ENCODE measurements at places on chromosomes 12 and 14.

GRCh38 chr14:21505012-21505553, 6.1 kb downstream of the METTL3 start:
- no peak for DNase-seq

GRCh38 chr12:64757771-64758170, 1.4 kb downstream of the GNS start:
- no peak for DNase-seq

DNA sequence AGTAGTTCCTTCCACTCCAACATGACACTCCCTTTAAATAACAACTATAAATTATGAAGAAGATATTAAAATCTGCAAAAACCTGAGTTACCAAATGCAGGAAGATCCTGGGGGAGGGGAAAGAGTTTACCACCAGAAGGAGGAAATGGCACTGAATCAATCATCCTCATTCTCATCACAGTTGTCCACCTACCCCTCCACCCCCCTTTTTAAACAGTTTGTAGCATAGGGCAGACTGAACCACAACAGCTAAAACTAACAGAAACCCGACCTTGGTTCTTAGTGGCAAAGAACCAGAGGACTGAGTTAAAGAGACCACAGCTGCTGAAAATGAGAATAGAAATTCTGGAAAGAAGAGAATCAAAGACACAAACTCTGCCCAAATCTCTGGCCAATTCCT, 189.5 kb downstream of the MED13L start:
- DNase-seq, result peak; percentile 72

DNA sequence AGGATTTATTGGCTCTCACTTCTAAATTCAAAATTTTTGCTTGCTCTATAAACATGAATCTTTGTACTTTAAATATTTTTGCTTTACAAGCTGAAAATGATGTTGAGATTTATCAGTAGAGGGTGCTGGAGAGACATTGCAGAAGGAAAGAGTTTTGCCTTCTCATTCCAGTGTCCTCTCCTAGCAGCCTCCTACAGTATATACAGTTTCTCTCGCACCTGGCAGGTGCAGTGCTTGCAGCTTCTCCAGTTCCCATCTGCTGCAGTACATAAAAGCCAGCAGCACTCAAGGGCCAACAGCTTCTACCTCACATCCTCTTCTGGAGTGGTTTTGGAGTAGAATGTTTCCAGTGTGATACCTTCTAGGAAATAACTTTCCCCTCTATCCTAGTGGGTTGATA, 601.8 kb upstream of the ATXN7L3B start:
- no peak for DNase-seq

DNA sequence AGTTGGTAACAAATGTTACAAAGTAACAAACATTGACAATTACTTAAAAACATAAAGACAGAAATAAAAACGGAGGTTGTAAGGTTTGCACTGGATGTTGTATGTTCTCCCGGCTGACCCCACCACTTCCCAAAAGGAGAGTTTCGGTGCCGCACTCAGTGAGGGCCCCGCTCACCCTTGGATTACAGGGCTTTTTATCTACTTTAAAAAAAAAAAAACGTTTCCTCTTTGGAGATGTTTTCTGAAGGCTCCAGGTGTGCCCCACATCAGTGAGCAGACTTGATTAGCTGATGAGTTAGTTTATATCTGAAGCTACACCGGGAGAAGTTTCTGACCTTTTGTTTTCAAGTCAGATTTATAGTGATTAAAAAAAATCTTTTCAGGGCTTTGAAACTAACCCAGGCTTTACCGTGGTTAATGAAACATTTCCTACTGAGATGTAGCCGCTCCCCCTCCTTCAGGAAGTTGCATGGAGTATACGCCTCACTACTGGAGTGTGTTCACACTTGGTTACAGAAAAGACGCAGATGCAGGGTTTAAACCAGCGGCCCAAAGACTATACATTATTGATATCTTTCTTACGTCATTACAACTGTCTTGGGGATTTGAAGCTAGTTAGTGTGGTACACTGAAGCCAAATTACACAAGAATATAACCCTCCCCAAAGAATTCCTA, 38.0 kb upstream of the BCL7A start:
- DNase-seq, result no peak

DNA sequence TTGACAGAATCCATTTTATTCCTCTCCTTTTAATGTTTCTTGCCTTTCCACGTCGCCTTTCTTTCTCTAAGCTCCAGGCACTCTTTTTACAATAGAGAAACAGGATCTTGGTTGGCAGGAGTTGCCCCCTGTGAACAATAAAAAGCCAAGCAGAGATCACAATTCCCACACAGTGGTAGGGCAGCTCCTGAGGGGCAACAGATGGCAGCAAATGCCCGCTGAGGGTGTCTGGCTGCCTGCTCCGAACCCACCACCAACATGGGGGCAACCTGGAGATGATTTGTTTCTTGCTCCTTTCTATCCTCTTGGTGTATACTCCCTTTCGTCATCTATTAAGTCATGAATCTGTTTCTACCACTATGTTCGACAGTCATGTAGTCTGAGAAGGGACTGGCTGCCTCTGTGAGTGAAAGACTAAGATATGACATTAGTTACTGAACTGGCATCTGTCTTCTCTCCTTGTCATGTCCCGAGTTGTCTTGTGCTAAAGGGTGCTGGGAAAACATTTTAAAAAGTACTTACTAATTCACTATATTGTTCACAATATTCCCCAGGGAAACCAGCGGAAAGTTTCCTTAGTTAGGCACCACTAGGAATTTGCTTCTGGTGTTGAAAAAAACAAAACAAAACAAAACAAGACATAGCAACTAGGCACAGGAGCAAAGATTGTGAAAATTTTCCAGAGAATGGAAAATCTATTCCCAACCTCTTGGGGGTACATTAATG, 170.1 kb downstream of the STXBP6 start:
- DNase-seq, result no peak

- DNase-seq, result no peak
These were observed 210.4 kb upstream of the FAR2 start for GRCh38 chr12:28938581-28939235.

DNA sequence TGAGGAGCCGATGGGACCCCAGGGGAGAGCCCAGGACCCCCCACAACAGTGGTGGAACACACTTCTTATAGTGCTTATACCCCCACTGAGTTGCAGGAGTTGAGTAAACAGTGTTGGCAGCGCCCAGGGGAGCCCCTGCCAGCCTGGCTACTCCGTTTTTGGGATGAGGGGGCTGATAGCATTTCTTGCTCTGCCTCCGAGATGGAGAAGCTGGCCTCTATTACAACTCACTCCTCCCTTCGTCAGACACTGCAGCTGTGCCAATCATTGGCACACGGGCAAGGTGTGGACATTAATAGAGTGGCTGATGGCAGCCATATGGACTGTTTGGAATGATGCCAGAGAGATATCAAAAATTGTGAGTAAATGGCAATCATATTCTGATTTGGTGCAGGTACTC, 94.9 kb upstream of the TMPO start:
- DNase-seq, result no peak

GRCh38 chr14:76421662-76422061, 45.7 kb downstream of the ESRRB start:
- DNase-seq, result no peak

- DNase-seq, result no peak
These were observed 27.3 kb downstream of the NTF3 start for GRCh38 chr12:5459051-5459782.

- no peak for DNase-seq
These were observed 3.7 kb downstream of the ACACB start for GRCh38 chr12:109120095-109120494.

DNA sequence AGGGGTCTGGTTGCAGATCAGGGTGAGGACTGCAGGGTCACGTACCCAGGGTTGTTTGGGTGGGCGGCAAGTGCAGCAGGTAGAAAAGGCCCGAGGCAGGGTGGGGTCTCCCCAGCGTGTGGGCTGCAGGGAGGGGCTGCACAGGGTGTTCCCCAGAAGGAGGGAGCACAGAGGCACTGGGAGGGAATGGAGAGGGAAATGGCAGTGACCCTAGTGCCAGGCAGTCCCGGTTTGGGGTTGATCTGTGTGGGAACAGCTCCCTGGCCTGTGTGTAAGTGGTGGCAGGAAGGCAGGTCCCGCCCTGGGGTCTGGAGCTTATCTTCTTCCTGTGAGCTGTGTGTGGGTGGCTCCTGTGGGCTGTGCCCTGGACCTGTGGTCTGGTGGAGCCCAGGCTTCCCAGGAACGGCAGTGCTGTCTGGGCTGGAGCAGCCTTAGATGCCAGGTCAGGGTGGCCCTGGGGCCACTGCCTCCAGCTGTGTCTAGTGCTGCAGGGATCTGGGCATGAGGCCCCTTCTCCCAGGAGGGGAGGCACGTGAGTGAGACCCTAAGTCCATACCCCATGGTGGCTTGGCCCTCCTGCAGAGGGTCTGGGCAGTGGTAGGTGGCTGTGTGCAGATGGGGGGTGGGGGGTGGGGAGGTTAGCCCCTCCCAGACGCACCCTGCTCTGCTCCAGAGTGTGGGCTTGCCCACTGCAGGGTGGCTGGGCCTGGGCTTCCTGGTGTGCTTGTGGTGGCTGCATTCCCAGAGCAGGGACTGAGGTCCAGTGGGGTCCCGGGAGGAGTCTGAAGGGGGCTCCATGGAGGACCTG, 363.5 kb downstream of the TMEM121 start:
- peak; percentile 44 for DNase-seq

DNA sequence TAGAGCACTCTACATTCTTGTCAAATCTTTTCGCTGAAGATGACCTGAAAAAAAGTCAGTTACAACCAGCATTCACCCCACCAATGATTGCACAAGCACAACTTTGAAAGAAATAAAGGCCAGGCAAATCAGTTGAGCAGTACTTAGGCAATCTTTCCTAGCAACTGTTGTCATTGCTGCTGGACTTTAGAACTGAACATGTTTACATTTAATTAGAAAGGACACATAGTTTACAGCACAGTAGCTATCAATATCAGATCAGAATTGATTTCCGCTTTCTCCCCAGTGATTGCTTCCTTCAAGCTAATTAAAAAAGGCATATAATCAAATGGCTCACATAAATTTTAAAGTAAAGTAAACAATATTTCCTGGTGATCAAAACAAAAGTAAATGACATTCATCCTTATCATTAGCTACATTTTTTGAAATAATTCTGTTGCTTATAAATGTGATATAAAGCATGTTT, 128.4 kb downstream of the FOXA1 start:
- no peak for DNase-seq

- DNase-seq, result no peak
These were observed 434.1 kb downstream of the NOVA1 start for GRCh38 chr14:26163761-26164160.

- no peak for DNase-seq
These were observed 58.6 kb downstream of the GXYLT1 start for GRCh38 chr12:42086031-42086430.

GRCh38 chr12:119178544-119179334, at the start of gene HSPB8:
Gene HSPB8 (plus strand): TSS chr12:119178931. CDS start chr12:119179313, 382 bp downstream.
- DNase-seq, result no peak

DNA sequence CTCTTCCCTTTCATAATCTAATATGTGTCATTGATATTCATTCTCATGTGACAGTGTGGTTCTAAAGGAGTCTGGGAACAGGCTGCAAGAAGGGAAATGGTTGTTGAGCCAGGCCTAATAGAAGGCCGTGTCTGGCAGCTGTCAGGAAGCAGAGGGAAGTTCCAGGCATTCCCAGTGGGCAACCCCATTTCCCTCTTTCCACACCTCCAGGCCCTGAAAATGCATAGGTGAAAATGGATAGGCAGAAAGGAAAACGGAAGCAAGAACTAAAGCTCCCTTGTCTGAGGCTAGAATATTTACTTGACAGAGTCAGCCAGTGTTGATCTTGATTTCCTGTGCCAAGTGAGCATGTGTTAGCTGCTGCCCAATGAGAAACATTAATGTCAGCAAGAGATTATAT, 97.7 kb downstream of the PPM1A start:
- no peak for DNase-seq

GRCh38 chr14:37559386-37559785, 35.7 kb downstream of the FOXA1 start:
- DNase-seq, result no peak
